Osteoblast (primary cell): ENCODE measurements at places on chromosomes 2 and 18. TPM values are rescaled to one million over a fixed set of nuclear protein-coding genes. Genes with fewer than 3 reads are reported as not detected.

DNA sequence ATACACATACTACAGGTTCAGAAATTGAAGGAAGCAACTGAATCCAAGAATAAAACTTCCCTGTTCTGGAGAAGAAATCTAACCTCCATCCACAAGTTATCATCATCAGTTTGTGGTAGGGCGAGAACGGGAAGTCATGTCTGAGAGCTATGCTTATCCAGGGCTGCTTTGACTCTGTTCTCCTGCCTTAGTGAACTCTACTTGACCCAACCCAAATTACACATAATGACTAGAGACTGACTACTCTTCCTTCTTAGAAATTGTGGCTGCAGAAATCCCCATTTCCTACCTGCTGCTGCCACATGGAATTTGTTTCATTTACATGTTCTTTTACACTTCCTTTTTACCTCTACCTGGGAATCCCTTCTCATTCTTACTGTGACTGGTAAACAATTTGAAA, 1102.6 kb upstream of the PIK3C3 start:
- H3K36me3 ChIP-seq = no peaks in the 10 kb centered on the region
- no peaks in the 10 kb centered on the region for H3K27me3 ChIP-seq
- no peak for DNase-seq
- no peak overlapping the region for H3K27ac ChIP-seq
- no peak overlapping the region for H3K4me3 ChIP-seq

DNA sequence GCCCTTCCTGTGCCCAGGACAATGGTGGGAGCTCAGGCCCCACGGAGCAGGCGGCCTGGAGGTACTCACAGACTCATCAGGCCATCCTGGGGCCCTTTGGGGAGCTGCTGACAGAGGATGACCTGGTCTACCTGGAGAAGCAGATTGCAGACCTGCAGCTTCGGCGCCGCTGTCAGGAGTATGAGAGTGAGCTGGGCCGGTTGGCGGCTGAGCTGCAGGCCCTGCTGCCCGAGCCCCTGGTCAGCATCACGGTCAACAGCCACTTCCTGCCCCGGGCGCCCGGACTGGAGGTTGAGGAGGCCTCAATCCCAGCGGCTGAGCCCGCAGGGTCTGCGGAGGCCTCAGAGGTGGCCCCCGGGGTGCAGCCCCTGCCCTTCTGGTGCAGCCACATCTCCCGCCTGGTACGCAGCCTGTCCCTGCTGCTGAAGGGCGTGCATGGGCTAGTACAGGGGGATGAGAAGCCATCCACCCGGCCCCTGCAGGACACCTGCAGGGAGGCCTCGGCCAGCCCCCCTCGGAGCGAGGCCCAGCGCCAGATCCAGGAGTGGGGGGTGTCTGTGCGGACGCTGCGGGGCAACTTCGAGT, 8.3 kb upstream of the KLHL30 start:
- H3K4me3 ChIP-seq = no peak overlapping the region
- no peak overlapping the region for H3K27ac ChIP-seq
- peak; percentile 60 for DNase-seq
- H3K4me1 ChIP-seq = peaks cover 12% of the 10 kb centered on the region

DNA sequence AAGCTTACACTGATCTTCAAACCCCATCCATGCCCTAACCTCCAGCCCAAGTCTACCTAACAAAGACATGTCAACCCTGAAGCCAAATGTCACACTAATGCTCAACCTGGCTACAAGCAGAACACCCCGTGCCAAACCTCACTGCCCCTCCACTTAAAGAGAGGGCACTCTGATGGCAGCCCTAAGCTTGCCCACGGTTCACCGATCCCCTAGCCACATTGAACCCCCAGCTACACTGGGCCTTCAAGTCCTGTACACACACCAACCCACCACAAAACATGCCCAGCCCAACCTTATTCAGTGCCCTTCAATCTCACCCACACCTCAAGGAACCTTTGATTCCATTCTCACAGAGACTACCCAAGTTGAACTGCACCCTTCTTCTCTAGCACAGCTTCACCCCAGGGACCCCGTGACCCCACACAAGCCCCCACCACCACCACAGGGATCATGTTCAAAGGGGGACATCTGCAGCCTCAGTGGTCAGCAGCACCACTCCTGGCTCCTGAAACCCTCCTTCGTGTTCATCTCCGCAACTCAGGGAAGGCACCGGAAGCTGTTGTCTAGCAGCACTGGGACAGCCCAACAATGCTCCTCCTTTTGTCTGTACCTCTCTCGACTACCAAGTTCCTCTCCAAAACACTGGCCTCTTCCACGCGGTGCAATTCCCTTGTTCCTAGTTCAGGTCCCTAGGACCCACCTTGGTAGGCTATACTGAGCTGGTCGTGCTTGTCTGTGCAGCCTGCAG, 218.8 kb downstream of the CYP26B1 start:
- no peak overlapping the region for H3K4me3 ChIP-seq
- H3K36me3 ChIP-seq = no peaks in the 10 kb centered on the region
- peak; percentile 54 for DNase-seq
- H3K27me3 ChIP-seq = no peaks in the 10 kb centered on the region
- H3K27ac ChIP-seq = no peak overlapping the region
- peaks cover 5% of the 10 kb centered on the region for H3K4me1 ChIP-seq

DNA sequence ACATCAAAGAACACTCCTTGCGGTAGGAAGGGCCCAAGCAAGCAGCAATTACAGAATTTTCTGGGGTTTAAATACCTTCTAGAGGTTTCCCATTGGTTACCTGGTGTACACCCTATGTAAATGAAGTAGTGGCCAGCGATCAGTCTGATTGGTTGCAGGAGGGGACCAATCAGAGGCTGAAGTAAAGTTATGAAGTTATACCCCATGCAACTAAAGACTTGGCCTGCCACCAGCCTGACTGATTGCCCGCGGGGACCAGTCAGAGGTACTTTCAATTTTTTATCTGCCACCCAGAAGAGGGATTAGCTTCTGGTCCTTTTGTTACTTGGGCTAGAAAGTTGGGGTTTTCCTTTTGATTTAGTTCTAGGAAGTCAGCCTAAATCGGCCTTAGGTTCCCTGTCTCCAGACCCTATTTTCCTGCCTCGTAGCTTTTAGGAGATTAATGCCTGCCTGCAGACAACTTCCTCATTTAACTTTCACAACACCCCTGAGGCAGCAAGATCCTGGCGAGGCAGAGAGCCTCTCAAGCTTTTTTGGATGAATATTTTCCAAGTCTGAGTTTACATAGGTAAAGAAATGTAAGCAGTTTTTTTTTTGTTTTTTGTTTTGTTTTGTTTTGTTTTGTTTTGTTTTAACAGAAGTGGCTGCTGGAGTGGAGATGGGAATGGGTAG, 1.5 kb upstream of the DGUOK start:
- no peak overlapping the region for H3K27ac ChIP-seq
- no peak overlapping the region for H3K4me3 ChIP-seq
- peaks cover 23% of the 10 kb centered on the region for H3K27me3 ChIP-seq
- H3K36me3 ChIP-seq = no peaks in the 10 kb centered on the region
- H3K4me1 ChIP-seq = peaks cover 19% of the 10 kb centered on the region

- DNase-seq = no peak
- no peak overlapping the region for H3K4me3 ChIP-seq
- no peaks in the 10 kb centered on the region for H3K27me3 ChIP-seq
Observed at GRCh38 chr2:27202854-27203253, 9.0 kb upstream of the ATRAID start.

DNA sequence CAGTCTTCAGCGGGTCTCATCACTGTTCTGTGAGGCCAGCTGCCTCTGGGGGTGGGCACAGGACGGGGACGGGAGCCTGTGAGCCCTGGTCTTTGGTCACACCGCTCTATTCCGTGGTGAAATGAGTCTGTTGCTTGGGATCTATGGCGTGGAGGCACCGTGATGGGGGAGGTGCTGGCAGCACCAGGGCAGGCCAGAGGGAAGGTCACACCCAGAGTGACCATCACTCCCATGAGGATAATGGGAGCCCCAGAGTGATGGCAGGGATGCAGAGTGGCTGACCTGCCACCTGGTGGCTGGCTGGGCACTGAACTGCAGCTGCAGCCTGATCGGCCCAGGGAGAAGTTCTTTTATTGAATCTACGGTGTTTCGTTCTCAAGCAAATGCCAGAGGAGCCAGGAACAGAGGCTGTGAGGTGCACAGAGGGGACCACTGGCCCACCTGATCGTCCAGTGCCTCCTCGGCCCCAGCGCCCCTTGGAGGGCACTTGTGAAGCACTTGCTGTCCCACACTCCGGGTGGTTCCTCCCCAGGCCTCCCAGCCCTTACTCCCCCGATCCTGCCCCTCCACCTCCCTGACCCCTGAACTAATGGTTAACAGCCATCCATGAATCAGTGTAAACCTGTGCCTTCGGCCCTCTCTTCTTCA, 17.9 kb downstream of the KCNIP3 start:
- no peak overlapping the region for H3K27ac ChIP-seq
- H3K27me3 ChIP-seq = peaks cover 32% of the 10 kb centered on the region
- no peaks in the 10 kb centered on the region for H3K36me3 ChIP-seq
- peak; percentile 94 for DNase-seq
- peaks cover 29% of the 10 kb centered on the region for H3K4me1 ChIP-seq

DNA sequence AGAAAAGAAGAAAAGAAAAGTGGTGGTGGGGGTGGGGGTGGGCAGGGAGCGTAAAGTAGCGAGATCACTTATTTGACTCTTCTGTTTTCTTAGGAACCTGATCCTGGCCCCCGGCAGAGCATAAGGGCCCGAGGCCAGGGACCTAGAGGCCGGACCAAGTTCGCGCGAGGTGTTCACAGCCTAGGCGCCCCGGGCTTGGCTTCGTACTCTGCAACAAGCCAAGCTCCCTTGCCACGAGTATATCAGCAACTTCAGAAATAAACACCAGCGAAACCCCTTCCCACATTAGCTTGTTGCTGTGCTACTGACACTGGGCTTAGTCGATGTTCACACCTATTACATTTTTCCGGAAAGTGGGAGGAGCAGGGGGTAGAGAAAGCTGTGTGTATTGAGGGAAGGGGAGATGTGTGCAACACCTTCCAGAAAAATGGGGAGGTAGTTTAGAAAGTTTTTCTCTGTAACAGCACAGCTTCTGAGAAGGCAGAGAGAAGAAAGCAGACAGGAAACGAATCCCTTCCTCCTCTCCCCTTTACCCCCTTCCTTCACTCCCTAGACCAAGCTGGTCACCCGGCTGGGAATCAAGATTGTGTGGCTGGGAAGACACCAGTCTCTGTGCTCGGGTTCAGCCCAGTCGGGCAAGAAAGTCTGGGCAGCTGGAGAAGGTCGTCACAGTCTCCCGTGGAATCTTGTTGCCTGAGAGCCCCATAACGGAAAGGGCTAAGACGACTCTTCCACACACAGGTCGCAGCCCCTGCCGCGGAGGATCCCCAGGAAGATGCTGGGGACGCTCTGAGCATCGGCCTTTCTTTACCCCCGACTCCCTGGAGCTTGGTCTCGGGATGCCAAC, 12.0 kb upstream of the SATB2 start:
- DNase-seq = peak; percentile 61
- H3K27me3 ChIP-seq = peaks cover 70% of the 10 kb centered on the region
- peaks cover 7% of the 10 kb centered on the region for H3K4me1 ChIP-seq
- no peaks in the 10 kb centered on the region for H3K36me3 ChIP-seq
- peak overlapping the region; percentile 69 for H3K4me3 ChIP-seq
- H3K27ac ChIP-seq = no peak overlapping the region

DNA sequence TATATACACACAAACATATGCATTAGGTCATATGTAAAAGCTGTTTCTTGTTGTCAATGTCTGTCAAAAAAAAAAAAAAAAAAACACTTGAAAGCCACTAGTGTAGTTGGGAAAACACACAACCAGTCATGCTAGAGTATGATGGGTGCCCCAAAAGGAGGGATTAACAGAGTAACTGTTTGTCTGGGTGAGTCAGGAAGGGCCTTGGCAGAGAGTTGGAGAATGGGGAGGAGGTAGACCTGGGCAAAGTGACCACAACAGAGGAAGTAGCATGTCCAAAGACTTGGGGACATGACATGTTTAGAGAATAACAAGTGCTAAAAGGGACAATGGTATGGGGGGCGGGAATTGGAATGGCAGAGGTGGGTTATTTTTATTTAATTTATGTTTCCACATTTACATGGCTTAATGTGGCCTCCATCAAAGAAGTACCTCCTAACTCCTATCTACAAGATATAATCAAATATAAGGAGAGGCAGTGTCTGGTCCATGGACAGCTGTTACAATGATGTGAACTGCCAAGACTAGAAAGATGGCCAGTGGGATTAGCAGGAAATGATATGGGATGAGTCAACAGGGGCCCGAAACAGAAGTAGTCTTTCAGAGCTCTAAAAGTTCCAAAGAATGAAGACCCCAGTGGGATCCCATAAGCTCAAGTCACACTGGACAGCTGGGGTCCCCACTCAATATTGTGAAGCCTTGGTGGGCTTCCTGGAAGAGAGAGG, 99.9 kb upstream of the ZFP36L2 start:
- no peaks in the 10 kb centered on the region for H3K36me3 ChIP-seq
- no peaks in the 10 kb centered on the region for H3K27me3 ChIP-seq
- peaks cover 12% of the 10 kb centered on the region for H3K4me1 ChIP-seq
- no peak overlapping the region for H3K27ac ChIP-seq

DNA sequence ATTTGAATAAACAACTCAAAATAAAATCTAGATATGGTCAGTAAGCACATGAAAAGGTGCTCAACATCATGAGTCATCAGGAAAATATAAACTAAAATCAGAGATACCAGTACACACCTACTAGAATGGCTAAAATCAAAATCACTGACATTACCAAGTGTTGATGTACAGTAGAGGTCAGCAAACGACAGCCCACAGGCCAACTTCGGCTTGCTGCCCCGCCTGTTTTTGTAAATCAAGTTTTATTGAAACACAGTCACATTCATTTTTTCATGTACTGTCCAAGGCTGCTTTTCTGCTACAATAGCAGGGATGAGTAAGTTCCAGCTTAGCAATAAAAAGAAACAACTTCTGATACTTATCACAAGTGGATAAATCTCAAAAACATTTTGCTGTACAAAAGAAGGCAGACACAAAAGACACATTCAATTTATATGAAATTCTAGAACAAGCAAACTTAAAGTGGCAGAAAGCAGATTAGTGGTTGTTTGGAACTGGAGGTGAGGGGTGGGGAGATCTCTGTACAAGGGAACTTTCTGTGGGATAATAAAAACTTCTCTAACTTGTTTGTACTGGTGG, 32.1 kb downstream of the TRAK2 start:
- H3K4me1 ChIP-seq = peaks cover 37% of the 10 kb centered on the region
- H3K27me3 ChIP-seq = no peaks in the 10 kb centered on the region
- H3K36me3 ChIP-seq = no peaks in the 10 kb centered on the region
- peak overlapping the region; percentile 44 for H3K27ac ChIP-seq
- no peak for DNase-seq

DNA sequence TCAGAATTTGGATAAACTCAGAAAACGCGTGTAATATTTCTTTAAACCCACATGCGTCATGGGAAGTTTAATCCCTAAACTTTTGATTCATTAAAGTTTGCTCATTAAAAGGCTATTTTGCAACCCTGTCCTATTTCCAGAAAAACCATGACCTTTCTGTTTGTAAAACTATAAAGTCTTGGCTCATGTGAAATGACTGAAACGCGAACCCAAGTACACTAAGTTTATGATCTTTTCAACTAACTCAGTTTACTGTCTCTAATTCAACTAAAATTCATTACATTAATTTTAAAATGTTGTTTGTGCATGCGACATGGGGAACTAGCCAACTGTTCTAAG, 3.9 kb upstream of the RPL31 start:
- no peak for DNase-seq
- H3K4me3 ChIP-seq = no peak overlapping the region
- no peaks in the 10 kb centered on the region for H3K27me3 ChIP-seq
- H3K27ac ChIP-seq = no peak overlapping the region
- H3K36me3 ChIP-seq = peaks cover 5% of the 10 kb centered on the region
- peaks cover 7% of the 10 kb centered on the region for H3K4me1 ChIP-seq

GRCh38 chr18:36593001-36593400, 235.8 kb downstream of the TPGS2 start:
- no peaks in the 10 kb centered on the region for H3K27me3 ChIP-seq
- H3K4me1 ChIP-seq = no peaks in the 10 kb centered on the region
- H3K4me3 ChIP-seq = no peak overlapping the region
- peak; percentile 84 for DNase-seq

Gene MC4R
- total RNA-seq = under 0.01 TPM in 1 of 2 replicates, not detected in the other

Gene MLPH
- 25.7 and 32.1 TPM in 2 replicates for total RNA-seq

Gene KIDINS220
- 125 and 134 TPM in 2 replicates for total RNA-seq

Gene PAIP2B
- total RNA-seq = 0.36 and 0.59 TPM in 2 replicates

Gene KDM3A
- 28.9 and 36.9 TPM in 2 replicates for total RNA-seq
